Activated T-helper 17 cell treated with anti-CD3 and anti-CD28 coated beads, Interleukin-2, amount 50 U/mL, for 72 hours (primary cell): ENCODE measurements at places on chromosomes 5 and 9.

- no peak for ATAC-seq
Observed at GRCh38 chr9:82242285-82242963, 253.9 kb downstream of the SPATA31D1 start.

DNA sequence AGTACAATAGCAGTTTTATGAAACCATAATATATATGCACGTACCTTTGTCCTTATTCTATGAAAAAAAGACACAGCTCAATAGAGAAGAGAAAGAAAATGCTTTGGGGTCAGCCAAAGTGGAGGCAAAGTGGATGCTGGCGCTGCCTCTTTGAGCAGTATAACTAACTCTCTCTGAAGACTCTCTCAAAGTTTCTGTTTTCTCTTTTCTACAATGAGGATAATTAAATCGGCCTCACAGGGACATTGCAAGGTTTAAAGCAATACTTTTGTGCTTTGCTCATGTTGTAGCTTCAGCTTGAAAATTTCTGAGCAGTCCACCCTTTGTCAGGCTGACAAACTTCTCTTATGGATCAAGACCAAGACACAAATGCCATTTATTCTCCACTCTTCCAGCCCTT is 455.1 kb upstream of the MPDZ start:
- no peak for ATAC-seq

GRCh38 chr5:157214415-157214814 is 33.8 kb downstream of the ITK start:
- ATAC-seq: no peak

DNA sequence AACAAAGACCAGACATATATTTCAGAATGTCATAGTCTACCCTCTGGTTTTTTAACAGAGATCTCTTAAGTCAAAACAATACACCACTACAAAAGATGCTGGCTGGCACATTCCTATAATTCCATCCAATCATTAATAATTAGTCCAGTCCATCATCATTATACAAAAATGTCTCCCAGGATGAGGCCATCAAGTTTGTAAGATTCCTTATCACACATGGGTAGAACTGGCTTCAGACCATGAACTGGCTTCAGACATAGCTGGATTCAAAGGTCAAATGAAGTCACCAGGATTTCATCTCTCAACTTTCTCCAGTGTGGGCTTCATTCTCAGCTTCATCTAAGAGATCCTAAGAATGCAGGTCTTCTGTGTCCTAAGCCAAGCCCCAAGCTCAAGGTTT is 147.1 kb downstream of the ENC1 start:
- ATAC-seq: no peak

GRCh38 chr5:108430931-108431608 is 49.2 kb upstream of the FBXL17 start:
- ATAC-seq: no peak

- no peak for ATAC-seq
Observed at GRCh38 chr9:110996436-110997220, 41.6 kb downstream of the LPAR1 start.
